ENCODE measurements at places on chromosomes 2 and 18. TPM values are rescaled to one million over a fixed set of nuclear protein-coding genes. Genes with fewer than 3 reads are reported as not detected.

FNDC4 gene
- not detected for total RNA-seq

SCN7A gene
- not detected for total RNA-seq

CRYGD gene
- not detected for total RNA-seq

RGPD3 gene
- total RNA-seq, result 0.16 TPM

DPP4 gene
- 23.4 TPM for total RNA-seq

CPLX4 gene
- not detected for total RNA-seq

SCN2A gene
- not detected for total RNA-seq

RFX8 gene
- total RNA-seq, result not detected

UNC50 gene
- total RNA-seq, result 45.1 TPM

LYPD1 gene
- total RNA-seq, result not detected

DNA sequence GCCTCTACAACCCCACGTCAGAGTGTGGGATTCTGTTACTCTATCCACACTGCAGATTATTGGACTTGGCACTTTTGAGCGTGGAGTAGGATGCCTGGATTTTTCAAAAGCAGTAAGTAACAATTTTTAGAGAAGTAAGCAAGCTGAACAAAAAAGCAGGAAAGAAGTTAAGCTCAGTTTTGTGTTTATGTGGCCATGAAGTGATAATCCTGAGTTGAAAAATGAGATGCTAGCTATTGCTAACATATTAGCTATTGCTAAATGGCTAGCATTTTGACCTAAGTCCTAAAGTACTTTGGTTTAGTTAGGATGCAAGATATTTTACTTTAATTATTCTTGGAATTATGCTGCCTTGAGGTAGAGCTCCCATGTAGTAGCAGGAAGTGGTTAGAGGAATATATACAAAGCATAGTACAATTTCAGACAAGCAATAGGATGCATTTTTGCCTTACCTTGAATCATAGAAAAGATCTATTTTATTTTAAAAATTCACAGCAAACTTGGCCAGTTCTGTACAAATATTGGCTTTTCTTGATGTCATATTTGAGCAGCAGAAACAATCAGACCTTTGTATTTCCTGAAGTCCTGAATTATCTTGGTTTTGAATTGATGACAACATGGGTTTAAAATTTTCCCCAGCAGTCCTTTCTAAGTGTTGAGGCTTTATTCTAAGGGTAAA, 74.6 kb downstream of the COX7A2L start:
- DNase-seq, result no peak

DNA sequence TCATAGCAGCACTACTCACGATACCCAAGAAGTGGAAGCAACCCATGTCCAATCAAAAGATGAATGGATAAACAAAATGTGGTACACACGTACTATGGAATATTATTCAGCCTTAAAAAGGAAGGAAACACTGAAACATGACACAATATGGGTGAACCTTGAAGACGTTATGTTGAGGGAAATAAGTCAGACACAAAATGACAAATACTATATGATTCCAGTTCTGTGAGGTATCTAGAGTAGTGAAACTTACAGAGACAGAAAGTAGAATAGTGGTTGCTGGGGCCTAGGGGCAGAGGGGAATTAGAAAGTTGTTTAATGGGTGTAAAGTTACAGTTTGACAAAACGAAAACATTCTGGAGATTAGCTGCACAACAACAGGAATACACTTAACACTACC, 24.7 kb downstream of the TLK1 start:
- DNase-seq, result no peak

GRCh38 chr2:10914272-10914693, 2.5 kb downstream of the KCNF1 start:
- DNase-seq, result no peak

- DNase-seq, result no peak
Observed at GRCh38 chr2:9815844-9816279, 27.4 kb upstream of the TAF1B start.

DNA sequence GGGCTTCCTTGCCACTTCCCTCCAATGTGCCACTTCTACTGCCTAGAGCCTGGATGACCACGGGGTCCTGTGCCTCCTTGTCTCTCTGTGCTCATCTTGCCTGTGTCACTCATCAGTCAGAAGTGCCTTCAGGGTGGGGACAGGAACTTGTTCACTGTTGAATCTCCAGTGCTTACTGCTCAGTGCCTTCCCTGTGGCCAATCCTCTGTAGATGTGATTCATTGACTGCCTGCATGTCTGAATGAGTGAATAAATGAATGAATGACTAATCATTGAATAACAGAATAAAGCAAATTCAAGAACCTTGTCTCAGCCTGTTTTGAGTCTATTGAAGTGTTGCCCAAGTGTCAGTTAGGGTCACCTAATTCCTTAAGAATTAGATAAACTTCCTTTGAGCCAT, 42.3 kb upstream of the FAM136A start:
- no peak for DNase-seq

GRCh38 chr2:69995511-69995910, 34.1 kb upstream of the ASPRV1 start:
- DNase-seq, result no peak

DNA sequence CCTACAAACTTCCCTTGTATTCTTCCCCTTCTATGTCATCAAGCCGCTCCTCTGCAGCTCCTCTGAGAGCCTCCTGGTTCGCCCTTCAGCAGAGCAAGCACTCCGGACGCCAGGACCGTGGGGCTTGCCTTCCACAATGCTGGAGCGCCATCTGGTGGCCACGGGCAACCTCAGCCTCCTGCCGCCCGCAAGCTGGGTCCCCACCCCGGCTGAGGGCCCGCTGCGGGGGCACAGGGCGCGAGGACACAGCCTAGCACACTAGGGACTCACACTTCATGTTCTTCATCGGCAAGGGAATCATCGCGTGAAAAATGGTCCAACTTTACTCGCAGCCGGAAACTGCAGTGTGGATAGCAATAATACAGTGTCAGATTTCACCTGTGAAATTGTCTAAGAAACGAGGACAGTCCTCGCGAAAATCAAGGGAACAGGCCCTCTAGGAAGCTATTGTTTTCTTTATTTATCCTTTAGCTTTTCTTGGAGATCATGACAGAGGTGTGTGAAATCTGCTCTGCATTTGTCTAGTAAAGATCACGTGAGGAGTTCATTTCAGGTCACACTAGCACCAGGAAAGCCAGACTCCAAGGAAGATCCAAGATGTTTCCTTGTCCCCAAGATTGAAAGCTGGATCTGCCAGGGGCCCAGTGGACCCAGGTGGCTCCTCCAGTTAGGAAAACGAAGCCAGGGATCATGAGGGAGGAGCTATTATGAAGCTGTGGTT, 5.8 kb downstream of the PRLH start:
- DNase-seq, result peak; percentile 82

- no peak for DNase-seq
Observed at GRCh38 chr18:48351216-48352050, 57.8 kb downstream of the ZBTB7C start.

DNA sequence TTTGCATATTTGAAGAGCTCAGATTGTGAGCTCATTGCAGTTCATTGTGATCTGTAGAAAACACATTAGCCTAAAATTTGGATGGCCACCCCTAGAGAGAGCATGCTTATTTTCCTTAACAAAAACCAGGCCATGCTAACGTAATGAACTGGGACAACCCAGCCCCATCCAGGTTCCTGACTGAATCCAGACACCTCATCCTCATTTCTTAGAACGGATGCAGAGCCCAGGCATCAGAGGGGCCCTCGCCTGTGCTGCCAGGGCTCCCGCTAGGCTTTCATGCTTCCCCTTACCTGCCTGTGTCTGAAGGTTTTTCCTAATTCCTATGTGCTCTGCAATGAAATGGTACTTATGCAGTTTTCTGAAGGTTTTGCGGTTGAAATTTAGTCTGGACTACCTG, 171.1 kb downstream of the CCDC102B start:
- no peak for DNase-seq

GRCh38 chr18:45335282-45336043, 279.8 kb upstream of the SLC14A2 start:
- DNase-seq, result no peak

- no peak for DNase-seq
Observed at GRCh38 chr2:151280271-151280670, 9.2 kb downstream of the NMI start.

DNA sequence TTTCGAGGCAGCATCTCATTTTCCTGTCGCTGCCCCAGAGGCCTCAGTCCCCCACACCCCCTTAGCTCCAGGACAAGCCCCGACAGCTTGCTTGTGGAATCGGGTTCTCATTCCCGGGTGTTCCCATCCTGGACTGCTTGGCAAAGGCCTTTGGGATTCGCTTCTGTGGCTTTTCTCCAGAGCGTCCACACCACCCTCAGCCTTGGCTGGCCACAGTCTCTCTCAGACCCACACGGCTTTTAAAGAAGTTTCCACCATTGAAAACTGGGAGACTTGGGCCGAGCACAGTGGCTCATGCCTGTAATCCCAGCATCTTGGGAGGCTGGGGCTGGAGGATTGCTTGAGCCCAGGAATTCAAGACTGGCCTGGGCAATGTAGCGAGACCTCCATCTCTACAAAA, 2.7 kb downstream of the ESPNL start:
- DNase-seq, result no peak

- no peak for DNase-seq
Observed at GRCh38 chr18:31487246-31488015, 10.5 kb upstream of the DSG2 start.

DNA sequence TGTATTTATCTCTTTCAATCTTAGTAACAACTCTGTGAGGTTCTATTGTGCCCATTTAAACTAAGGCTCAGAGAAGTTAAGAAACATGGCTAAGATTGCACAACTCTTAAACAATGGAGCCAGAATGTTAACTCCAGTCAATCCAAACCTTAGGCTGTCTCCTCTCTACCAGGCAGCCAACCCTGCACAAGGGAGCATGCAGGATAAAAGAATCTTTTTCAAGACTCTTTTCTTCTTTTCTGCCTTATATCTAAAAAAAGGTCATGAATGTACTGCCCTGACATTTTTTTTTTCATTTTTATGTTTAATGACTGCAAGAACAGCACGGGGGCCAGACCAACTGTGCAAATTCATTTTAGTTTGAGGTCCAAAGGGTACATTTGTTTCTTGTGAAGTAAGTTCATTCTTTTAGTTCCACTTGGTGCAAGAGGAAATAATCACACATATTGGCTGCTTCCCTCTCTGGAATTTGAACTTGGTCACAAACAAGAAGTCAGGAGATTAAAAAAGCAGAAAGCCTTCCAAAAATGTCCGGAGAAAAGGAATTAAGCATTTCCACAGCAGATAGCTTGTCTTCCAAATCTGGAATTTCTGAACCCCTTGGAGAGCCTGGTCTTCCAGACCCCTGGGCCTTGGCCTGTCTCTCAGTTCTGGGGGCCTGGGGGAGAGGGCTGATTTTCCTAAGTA, 96.0 kb upstream of the RIOK3 start:
- no peak for DNase-seq

- no peak for DNase-seq
Observed at GRCh38 chr2:191738667-191739066, 60.7 kb downstream of the NABP1 start.

- DNase-seq, result no peak
Observed at GRCh38 chr18:395456-396250, 104.8 kb downstream of the COLEC12 start.

DNA sequence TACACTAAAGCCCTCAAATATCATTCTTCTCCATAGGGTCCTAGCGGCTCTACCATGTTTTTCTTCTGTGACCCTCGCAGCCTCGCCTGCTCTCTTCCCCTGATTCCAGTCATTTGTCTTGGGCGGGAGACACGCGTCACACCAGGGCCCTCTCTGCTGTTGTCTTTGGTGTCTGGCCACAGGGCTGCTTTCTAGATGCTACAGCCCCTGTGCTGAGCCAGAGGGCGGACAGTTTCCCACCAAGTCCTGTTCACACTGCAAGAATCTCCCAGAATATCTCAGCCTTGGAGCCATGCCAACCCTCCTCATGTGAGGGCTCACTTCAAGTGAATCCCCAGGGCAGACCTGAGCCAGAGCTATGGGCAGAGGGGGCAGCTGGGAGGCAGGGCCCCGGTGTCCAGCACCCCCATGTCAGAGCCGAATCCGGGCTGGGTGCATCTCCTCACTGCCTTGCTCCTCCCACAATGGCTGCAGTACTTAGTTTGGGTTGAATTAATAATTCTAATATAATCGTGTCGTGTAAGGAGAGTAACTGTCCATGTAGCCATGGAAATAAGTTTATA, 42.1 kb downstream of the DIPK1C start:
- DNase-seq, result no peak

DNA sequence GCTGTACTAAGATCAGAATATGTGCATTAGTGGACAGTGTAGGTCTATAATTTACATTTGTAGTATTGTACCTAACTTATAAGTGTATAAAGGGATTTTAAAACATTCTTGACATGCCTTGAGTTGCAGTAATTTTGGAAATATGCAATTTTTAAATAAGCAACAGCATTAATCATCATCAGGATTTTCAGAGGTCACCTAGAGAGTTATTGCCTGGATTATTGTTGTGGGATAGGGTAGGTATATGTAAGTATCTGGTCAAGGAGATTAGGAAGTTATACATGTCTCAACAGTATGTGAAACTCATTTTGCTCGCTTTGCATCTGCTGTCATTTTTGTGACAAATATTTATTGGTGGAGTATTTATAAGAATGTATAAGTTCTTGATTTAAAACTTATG, 184.2 kb downstream of the WDR7 start:
- no peak for DNase-seq
